ENCODE measurements at places on chromosomes 11 and 22.

DNA sequence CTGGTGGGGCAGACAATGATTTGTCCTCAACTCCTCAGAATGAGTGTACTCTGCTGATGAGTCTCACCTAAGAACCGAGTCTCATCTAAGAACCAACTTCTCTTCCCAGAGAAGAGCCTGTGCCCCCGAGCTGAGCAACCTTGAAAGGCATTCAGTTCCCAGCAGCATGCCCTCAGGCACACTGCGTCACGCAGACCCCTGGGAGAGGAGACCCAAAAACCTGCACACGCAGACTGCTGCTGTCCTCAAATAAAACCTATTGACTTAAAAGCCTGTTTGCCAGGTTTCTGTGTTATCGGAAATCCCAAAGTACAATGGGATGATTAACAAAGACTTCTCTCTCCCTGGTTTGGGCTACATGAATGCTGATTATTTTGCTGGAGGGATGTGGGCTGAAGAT is 121.2 kb downstream of the C11orf58 start:
- no peak for DNase-seq

GRCh38 chr11:2301631-2302305 is at the start of the genes C11orf21 and TSPAN32:
Gene C11orf21, minus strand, starts transcription at chr11:2301918. Its CDS starts 110 bp downstream, at chr11:2301808.
Gene TSPAN32, plus strand, starts transcription at chr11:2302013. Its CDS starts 137 bp downstream, at chr11:2302150.
- DNase-seq: peak; percentile 88

DNA sequence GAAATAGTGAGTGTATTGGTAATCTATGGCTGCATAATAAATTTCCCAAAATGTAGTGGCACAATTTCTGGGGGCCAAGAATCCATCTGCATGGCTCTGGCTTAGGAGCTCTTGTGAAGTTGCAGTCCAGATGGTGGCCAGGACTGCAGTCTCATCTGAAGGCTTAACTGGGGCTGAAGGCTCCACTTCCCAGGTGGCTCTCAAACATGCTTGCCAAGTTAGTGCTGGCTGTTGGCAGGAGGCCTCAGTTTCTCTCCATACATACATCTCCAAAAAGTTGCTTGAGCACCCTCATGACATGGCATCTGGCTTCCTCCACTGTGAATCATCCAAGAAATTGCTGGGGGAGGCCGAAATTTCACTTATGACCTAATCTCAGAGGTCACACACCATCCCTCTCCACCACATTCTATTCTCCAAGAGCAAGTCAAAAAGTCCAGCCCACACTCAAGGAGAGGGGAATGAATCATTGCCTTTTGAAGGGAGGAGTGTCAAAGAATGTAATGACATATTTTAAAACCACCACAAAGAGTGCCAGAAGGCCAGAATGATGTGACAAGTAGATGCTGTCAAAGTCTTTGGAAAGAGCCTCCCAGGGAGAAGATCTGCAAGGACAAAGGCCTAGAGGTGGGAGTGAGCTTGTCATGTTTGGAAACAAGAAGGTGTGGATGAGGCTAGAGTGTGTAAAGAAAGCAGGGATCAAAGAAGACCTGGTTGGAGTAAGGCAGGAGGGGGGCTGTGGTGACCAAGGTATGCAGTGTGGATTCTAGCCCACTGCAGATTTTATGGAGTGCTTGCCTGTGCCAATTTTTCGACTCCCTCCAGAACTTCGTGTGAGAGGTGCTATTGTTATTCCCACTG is 566.2 kb downstream of the MIAT start:
- no peak for DNase-seq

DNA sequence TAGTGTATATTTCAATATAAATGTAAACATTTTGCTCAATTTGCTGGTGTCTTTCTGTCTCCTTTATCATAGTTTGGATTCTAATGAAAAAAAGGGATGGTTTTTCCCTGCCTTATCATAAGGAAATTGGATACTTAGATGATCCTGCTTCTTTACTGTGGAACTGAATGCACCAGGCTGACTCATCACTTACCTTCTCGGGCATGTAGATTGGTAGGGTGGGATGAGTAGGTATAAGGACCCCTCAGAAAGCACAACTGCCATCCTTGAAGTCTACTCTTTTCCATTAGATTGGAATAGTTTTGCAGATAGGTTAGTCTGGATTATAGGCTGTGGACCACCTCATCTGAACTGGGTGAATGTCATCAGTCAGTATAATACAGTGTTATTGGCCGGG is 7.5 kb upstream of the SIDT2 start:
- no peak for DNase-seq

DNA sequence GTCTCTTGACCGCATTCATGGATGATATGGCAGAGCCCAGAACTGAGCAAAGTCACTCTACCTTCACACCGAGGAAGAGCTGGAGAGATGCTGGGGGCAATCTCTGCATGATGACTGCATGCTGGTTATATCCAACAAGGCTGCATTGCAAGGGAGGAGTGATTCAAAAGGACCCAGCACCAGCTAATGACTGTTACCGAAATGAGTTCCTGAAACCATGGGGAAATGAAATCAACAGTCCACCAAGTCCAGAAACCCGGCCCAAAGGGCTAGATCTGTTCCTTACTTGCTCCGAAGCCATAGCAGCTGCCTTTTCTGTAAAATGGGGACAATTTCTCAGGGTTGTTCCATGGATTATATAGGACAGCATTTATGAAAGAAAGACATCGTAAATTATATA is 1.2 kb upstream of the SMIM35 start:
- DNase-seq: no peak

DNA sequence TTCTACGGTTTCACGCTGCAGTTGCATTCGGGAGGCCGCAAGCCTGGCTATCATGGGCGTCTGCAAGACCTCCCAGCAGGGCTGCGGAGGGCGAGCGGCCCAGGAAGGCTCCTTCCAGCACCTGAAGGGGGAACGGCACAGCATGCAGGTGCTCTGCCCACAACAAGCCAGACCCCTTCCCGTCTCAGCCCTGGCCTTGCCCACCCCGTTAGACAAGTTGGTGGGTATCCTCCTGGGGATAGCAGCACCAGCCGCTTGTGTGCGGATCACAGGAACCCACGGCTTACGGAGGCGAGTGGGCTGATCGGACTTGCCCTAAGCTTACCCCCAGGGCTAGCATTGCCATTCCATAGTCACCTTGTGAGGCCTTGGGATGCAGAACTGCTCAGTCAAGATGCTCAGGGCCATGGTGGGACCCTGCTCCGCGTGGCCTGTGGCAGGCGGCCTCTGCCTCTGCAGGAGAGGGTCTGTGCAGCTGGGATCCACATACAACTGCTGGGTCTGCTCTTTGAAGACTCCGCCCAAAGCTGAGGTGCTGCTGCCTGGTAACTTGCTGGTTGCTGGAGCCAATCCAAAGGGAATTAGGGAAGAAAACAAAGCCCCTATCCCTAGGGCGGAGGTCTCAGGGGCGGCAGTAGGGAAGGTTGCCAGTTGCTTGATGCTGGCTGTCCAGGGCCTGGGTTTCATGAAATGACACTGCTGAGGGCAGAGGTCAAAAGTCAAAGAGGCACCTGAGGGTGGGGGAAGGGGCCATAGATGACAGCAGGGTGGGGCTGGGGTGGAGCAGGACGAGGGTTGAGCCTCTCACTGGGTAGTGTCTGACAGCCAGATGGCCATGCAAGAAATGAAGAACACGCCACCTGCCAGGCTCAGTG is 1.4 kb upstream of the OSBPL5 start:
- no peak for DNase-seq

DNA sequence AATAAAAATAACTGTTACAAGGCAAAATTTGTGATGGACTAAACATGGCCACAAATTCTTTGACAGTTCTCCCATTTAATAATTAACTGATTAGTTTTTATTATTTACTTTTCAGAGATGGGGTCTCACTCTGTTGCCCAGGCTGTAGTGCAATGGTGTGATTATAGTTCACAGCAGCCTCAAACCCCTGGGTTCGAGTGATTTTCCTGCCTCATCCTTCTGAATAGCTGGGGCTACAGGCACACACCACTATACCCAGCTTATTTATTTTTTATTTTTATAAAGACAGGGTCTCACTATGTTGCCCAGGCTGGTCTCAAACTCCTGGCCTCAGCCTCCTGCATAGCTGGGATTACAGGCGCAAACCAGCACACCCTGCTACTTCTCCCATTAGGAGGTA is 4.5 kb upstream of the PATL1 start:
- DNase-seq: no peak

DNA sequence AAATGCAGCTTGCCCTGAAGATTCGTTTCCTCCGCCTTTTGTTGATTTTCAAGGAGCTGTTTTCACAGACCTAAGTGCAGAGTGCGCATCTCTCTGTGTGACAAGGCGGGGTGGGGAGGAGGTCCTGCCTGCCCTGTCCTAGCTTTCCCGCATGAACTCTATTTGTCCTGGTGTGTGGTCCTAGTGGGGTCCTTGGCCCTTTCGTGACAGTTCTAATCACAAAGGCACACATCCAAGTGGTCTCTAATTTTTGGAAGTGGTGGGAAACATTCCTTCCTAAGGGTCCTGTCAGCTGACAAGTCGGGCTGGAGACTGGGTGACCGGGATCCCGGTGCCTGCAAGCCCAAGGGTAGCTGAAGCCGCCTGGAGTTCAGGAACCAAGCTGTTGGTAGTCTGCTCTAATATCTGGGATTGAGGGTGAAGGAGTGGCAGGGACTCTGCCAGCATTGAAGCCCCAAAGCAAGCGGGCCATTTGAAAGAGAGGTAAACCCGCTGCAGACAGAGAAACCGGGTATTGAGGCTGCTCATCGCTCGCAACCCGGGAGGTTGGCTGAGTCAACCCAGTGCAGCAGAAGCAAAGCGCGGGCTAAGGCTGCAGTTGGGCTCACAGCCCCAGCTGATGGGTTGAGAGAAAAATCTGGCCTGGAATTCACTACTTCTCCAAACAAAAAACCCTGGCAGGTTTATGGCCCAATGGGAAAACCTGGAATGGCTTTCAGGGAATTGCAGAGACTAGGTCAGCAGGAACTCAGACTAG is 28.1 kb upstream of the FBXO3 start:
- no peak for DNase-seq

DNA sequence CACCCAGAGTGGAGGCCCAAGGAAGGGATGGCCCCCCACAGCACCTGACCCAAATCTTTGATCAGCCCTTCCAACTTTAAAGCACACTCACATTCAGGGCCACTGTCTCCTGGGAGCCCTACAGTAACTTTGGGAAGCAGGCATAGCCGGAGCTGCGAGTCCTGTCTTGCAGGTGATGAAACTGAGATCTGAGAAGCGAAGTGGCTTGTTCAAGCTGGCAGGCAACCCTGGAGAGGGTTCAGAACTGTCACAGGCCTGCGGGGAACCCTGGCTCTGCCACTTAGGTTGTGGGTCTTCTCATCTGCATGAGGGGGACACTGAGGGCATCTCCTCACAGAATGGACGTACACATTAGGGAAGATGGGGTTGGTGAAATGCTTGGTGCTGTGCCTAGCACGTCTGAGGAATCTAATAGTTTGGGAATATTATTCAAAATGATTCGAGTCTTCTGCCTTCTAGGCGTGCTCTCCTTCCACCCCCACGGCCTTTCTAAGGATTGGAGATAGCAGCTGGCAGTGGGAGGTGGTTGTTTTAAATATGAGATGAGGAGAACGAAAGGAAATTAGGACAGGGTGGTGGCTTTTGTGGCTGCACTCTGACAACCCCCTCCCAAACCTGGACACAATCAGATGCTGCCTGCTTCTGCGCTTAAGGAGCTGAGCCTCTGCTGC is 18.8 kb upstream of the SUN2 start:
- DNase-seq: no peak

GRCh38 chr11:111408789-111409727 is 30.0 kb upstream of the POU2AF1 start:
- peak; percentile 53 for DNase-seq

GRCh38 chr22:20430720-20431510 is 6.7 kb downstream of the SCARF2 start:
- peak; percentile 64 for DNase-seq

GRCh38 chr11:128481135-128481534 is 106.2 kb downstream of the ETS1 start:
- no peak for DNase-seq

GRCh38 chr22:23113847-23114720 is 27.7 kb downstream of the RSPH14 start:
- DNase-seq: no peak

- DNase-seq: no peak
Measured at GRCh38 chr11:11552529-11553087, 69.2 kb downstream of the GALNT18 start.
